ENCODE measurements at places on chromosomes 2 and 18.

- peak; percentile 55 for DNase-seq
These were observed 48.1 kb downstream of the PKDCC start for GRCh38 chr2:42095923-42096408.

DNA sequence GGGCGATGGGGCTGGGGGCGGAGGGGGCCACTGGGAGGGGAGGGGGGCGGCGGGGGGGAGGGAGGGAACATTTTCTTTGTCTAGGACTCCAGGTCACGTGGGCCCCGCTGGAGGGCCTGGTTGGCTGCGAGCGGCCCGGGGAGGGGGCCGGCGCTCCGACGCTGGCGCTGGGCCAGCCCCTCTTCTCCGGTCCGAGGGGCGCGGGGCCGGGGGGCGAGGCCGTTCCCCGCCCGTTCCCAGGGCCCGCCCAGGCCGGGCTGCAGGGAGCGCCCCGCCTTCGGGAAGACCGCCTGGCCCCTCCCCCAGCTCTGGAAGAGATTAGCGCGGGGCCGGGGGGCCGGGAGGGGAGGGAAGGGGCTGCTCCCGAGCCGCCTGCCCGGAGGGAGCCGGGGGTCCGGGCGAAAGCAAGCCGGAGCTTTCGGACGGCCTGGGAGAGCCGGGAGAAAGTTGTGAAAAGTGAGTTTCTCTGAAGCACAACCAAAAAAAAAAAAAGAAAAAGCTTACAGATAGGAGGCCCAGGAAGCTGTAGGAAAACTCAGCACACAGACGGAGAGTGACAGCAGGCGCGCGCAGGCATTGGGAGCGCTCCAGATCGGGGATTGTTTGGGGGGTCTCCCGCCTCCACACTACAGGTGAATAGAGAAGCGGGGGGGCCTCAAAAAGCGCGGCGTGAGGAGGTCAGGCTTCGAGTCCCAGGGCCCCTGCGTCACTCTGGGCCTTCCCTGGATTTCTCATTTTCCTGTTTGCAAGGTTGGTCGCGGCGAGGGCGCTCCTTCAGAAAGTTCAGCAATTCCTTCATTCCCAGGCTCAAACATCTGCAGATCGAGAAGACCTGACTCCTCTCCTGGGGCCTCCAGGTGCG, 84.1 kb upstream of the POMC start:
- no peak for DNase-seq

GRCh38 chr2:176562359-176563078, 293.3 kb downstream of the MTX2 start:
- no peak for DNase-seq

DNA sequence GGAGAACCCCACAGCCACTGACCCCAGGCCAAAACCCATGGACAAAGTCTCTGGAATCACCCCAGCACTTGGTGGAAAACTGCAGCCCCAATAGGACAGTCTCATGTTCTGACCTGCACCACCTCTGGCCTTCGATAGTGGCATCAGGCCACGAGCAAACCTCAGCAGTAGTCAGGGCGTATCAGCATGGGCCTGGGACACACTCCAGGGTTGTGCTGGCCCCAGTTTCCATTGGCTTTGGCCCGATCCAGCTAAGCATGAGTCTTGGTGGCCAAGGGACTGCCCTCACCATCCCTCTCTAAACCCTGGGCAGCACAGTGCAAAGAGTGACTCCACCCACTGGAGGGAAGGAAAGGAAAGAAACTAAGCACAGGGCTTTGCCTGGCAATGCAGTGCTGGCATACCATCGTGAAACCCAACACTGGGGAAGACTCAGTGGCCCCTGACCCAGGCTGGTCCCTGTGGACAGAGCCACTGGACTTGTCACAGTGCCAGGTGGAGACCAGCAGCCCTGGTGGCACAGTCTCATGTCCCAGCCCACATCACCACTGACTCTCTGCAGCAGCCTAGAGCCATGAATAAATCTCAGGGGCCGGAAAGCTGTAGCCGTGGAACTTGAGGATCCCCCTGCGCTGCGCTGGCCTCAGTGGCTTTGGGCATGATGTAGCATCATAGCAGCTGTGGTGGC, 46.3 kb downstream of the ZNF519 start:
- DNase-seq: no peak

GRCh38 chr18:24138789-24139616, at the start of gene CABYR:
Gene CABYR, plus strand, starts transcription at chr18:24139062. Its CDS starts 4,053 bp downstream, at chr18:24143115.
- peak; percentile 27 for DNase-seq

GRCh38 chr2:159124931-159125467, 156.6 kb downstream of the TANC1 start:
- DNase-seq: no peak

GRCh38 chr2:70161069-70161534, 29.7 kb downstream of the C2orf42 start:
- no peak for DNase-seq

- DNase-seq: no peak
These were observed 3.2 kb downstream of the SNED1 start for GRCh38 chr2:241001413-241002274.

GRCh38 chr2:20365249-20365817, 14.7 kb upstream of the PUM2 start:
- DNase-seq: no peak

DNA sequence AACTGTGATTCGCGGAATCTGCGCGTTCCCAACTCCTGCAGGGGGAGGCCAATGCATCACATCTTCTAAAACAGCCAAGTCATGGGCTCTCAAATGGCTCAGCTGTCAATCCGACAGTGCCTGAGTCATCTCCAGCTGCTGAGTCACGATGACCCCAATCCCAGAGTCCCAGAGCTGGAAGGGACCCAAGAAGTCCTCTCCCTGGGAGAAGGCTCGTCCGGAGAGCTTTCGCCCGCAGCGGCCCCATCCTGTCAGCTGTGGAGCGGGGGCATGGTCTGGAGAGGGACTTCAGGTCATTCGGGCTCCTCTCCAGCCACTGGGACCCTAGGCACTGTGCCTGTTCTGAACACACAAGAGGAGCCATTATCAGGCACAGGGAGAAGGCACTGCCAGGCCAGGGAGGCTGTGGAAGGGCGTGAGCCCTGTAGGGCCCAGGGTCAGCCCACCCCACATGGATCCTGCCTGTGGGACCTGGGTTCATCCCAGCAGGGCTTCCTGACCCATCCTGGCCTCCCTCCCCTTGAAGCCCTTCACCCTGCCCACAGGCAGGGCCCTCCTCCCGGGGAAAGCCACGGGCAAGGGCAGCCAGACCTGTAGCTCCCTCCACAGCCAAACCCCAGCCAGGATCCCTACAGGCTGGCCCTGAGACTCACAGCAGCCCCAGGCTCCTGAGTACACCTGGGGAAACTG, 47.6 kb upstream of the GPC1 start:
- DNase-seq: no peak

DNA sequence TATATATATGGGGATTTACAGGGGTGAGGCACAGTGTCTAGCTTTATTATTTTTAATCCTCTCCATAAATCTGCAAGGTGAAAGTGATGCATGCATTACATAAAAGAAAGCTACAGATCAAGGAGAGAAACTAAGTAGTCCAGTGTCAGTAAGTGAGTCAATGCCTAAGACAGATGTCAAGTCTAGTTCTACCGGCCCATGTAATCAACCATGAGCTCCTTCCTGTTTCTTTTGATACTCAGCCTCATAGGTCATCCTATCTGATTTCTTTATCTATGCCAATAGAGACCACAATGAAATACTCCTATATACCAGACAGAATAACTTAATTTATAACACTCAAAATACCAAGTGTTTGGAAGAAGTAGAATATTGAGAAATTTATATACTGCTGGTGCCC, 20.2 kb upstream of the GYPC start:
- no peak for DNase-seq

GRCh38 chr2:86204458-86204857, 5.2 kb downstream of the MRPL35 start:
- no peak for DNase-seq
